Smooth muscle cell of the coronary artery (primary cell): ENCODE measurements at places on chromosomes 13 and 19. TPM values are rescaled to one million over a fixed set of nuclear protein-coding genes. Genes with fewer than 3 reads are reported as not detected.

Gene VSIG10L
- total RNA-seq, result 0.23 and 0.30 TPM in 2 replicates

Gene ZNF440
- 7.4 and 9.2 TPM in 2 replicates for total RNA-seq

Gene EPSTI1
- total RNA-seq, result 1.1 and 3.5 TPM in 2 replicates

Gene TNFSF9
- total RNA-seq, result under 0.01 and 0.30 TPM in 2 replicates

Gene GNG7
- total RNA-seq, result 0.35 and 0.38 TPM in 2 replicates

Gene ZNF813
- 3.2 and 3.7 TPM in 2 replicates for total RNA-seq

Gene CD70
- not detected in 2 replicates for total RNA-seq

Gene SIAH3
- total RNA-seq, result not detected in 2 replicates
